ENCODE measurements at places on chromosomes 6 and 20. TPM values are rescaled to one million over a fixed set of nuclear protein-coding genes. Genes with fewer than 3 reads are reported as not detected.

Gene PRL
- not detected for total RNA-seq

DNA sequence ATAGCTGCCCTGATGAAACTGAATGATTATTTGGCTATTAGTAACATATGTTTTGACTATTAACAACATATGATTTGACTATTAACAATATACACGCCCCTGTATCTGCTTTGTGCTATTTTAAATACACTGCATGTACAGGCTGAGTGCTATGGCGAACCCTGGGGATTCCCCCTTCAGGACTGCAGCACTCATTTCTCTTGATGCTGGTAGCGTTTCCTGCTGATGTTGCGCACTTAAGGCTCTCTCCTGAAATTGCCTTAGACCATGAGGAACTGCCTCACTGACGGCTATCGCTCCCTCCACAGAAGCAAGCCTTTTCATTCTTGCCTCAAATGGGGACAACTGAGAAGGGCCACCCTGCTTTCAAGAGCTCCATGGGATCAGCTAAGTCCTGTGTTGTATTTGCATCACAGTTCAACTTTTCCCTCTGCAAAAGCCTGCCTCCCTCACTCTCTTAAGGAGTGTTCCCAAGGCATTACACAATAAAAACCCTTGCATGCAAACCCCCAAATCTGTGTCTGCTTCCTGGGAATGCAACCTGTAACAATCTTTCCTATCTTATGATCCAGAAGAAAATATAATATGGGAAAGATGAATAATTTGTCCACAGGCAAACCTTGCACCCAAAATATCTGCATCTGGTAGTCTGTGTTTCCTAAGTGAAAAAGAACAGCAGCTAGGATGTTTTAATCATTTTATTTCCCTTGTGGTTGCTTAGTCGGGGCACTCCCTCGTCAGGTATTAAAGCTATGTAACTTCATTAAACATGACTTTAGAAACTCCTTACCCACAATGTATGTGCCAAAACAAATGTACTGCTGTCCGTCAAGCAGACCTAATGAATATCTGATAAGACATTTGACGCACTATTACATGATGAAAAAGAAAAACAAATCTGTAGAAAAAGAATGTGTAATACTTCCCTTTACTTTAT lies 456.4 kb downstream of the COL12A1 start:
- ATAC-seq = no peak

- ATAC-seq = peak; percentile 34
These were observed 672 bp downstream of the SIRPA start for GRCh38 chr20:1895674-1896483.

DNA sequence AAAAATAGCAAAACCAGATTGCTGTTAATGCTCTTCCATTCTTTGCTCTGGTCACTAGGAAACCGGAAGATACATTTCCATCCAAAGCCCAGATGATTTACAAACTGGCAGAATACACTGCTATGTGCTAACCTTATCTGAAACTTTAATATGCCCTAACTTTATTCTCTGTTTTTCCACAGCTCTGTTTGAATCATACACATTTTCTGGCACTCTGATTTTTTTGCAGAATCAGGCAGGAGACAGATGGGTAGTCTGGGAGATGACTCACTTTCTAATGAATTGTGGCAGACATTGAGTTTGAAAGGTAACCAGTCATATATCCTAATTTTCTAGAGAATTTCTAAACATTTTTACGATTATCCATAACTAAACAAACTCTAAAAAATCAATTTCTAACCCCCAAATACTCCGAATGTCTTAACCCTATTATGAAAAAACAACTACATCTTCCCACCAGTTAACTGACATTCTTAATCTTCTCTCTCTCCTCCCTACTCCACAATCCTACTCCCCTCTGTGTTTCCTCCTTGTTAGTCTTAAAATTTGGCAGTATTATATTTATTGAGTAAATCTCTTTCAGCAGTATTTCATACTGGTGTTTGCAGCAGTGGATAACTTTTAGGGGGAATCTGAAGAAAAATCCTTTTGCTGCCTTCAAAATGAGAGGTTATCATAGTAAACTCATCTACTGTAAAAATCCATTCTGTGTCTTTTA lies 63.5 kb downstream of the MAN1A1 start:
- no peak for ATAC-seq

DNA sequence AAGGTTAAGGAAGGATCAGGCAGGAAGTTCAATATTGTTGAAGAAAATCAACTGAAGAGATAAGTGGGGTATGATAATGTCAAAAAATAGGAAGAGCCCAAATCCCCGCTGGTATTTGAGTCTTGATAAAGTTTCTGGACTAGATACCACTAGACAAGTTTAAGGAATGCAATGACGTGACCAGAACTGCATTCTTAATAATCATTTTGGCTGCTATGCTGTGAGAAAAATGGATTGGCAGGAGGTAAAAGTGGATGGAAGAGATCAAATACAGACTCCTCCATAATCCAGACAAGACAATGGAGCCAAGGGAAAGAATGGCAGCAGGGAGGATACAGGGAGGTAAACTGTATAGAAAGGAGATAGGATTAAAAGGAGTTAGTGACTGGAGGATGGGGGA lies 128.2 kb downstream of the COL12A1 start:
- no peak for ATAC-seq

DNA sequence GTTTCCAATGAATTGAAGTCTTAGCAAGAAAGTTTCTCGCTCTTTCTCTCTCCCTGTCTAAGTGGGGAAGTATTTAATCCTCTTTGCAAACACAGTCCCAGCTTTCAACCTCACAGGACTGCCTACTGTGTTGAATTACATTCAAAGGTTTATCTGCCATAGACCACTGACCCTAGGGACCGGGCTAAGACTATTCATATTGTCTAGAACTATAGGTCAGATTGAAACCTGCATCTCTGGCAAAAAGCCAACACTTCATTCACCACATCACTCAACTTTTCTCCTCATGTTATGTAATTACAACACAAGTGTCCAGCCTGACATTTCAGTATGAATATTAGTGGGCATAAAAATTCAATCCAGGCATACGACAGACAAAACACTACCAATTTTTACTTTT lies 314.7 kb upstream of the RSPO3 start:
- ATAC-seq = no peak

- ATAC-seq = no peak
These were observed 879 bp upstream of the INSM1 start for GRCh38 chr20:20366876-20367574.
